ENCODE measurements at places on chromosomes 7 and 10. TPM values are rescaled to one million over a fixed set of nuclear protein-coding genes. Genes with fewer than 3 reads are reported as not detected.

Gene EPHA1
- total RNA-seq = not detected

Gene SPDYE5
- total RNA-seq = not detected

Gene SPDYE18
- not detected for total RNA-seq

Gene PTPRN2
- under 0.01 TPM for total RNA-seq

Gene SP8
- not detected for total RNA-seq

Gene SUN3
- total RNA-seq = not detected
